Stimulated activated CD8-positive, alpha-beta memory T cell treated with anti-CD3 and anti-CD28 coated beads, Interleukin-4, amount 100 ng/mL, for 1 hour (primary cell): ENCODE measurements at places on chromosomes 1 and 21.

DNA sequence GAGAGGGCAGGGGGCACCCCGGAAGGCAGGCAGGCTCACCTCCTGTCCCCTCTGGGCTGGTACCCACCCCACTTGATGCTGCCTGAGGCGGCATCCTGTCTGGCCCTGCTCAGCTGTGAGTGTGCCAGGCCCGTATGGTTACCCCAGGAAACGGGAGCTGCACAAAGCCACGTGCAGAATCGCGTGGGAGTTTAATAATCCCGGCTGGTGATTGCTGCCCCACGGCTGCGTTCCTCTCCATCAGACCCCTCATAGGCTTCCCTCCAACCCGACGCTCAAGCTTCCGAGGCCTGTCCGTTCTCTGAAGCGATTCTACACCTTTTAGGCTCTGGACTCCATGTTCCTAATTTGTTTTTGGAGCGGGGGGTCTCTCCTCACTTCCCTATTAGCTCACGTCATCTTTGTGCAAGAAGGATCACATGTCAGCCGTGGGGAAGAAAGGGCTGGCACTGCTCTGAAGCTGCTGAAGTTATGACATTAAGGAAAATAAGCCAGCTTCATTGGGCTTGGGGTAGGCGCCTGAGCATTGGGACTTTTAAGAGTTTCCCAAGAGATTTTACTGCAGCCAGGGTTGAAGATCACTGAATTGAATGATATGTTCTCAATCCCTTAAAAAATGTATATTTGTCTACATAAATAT is 1.1 kb upstream of the B3GALT5 start:
- no peak for DNase-seq

GRCh38 chr1:110243574-110243973 is 33.5 kb downstream of the KCNC4 start:
- no peak for DNase-seq

DNA sequence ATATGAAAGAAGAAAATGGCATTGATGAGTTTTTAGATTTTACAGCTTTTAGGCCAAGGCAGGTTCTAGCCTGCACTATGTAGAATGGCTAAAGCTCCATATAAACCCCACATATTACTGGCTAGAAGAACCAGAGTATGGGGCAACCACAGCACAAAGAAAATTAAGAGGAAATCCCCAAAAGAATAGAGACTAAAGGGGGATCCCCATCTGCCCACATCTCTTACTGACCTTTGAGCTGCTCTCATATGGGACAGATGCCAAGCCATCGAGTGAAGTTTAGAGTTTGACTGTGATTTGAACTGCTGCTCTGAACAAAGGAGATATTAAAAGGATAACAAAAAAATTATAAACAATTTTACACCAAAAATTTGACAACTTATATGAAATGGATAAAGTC is 102.2 kb upstream of the HAO2 start:
- no peak for DNase-seq

DNA sequence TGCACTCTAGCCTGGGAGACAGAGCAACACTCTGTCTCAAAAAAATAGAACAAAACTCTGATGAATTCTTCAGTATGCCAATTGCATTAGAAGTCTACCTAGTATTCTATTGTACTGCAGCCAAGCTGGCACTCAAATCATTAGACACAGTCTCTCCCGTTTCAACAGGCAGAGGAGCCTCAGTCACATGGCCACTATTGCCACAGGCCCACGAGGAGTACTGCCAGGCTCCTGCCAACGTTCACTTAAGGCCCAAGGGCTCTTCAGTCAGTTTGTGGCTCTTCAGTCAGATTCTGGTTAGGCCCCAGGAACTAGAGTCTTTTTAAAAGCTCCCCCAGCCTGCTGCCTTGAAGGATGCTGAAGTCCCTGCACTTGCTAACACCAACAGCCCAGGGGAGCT is 73.4 kb downstream of the SH3BGR start:
- DNase-seq: no peak

- no peak for DNase-seq
Measured at GRCh38 chr1:181476581-181476980, 6.7 kb upstream of the CACNA1E start.

- no peak for DNase-seq
Measured at GRCh38 chr1:93820554-93821422, 58.2 kb downstream of the DNTTIP2 start.

DNA sequence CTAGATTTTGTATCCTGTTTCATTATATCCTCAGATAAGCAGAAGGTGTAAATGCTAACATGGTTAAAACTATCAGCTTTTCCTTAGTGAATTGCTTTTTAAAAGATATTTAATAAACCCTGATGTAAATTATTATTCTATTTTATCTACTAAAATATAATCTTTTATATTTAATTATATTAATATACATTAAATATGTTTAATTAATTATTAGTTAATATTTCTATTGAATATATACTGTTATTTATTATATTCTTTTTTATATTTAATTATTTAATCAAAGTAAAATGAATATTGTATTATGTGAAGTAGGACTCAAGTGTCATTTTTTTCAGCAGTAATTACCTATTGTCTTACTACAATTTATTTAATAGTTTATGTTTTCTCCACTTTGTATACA is 179.7 kb upstream of the ADGRL4 start:
- no peak for DNase-seq

GRCh38 chr1:225881081-225881958 is 860 bp downstream of the TMEM63A start:
- DNase-seq: no peak

- no peak for DNase-seq
Measured at GRCh38 chr1:37362594-37363385, 111.6 kb upstream of the ZC3H12A start.
